Uterus (tissue), 4 donors: ENCODE measurements at places on chromosomes 3 and 15. TPM values are rescaled to one million over a fixed set of nuclear protein-coding genes. Genes with fewer than 3 reads are reported as not detected.
A peak's percentile ranks its signal among the peaks of the same experiment; 100 is the strongest.

The CHRNA7 gene
- 9.1 TPM for total RNA-seq

DNA sequence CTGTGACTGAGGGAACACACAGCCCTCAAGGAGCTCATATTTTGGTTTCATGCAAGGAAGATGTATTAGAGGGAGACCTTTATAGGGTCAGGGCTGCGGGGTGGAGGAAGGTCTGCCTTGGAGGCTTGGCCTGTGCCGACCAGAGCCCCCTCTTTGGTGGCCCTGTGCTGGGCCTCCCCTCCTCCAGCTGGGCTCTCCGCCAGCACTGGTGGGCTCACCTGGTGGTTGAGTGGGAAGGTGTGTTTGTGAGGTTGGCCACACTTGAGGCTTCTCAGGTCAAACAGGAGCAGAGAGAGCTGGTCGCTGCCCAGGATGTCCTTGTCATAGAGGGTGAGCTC is 2.6 kb downstream of the PLA2G4F start:
- DNase-seq: peak; percentile 11

- DNase-seq: no peak
Observed at GRCh38 chr3:154730186-154730585, 300.2 kb upstream of the GPR149 start.

GRCh38 chr15:41561777-41562145 is 2.7 kb downstream of the TYRO3 start:
- peak; percentile 83 for DNase-seq

The TRPM1 gene
- not detected for total RNA-seq

The EFCC1 gene
- total RNA-seq: 9.2 TPM

The CLEC3B gene
- total RNA-seq: 248 TPM

GRCh38 chr15:91908391-91908790 is 54.9 kb downstream of the SLCO3A1 start:
- no peak for DNase-seq

The SLC33A1 gene
- 33.3 TPM for total RNA-seq

DNA sequence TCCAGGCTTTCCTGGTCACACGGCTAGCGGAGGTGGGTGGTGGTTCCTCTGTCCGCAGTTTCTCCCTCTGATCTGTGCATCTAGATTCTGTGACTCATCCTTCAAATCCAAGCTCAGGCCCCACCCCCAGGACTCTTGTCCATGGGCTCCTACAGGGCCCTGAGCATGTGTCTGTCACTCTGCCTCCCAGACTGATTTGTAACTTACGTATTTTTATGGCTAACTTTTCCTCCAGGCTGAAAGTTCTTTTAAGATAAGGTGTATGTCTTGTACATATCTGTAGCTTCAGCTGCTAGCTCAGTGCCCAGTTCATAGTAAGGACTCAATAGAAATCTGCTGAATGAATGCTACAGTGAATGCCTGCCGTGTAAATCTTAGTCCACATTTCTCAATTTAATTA is 8.0 kb downstream of the ESYT3 start:
- no peak for DNase-seq

DNA sequence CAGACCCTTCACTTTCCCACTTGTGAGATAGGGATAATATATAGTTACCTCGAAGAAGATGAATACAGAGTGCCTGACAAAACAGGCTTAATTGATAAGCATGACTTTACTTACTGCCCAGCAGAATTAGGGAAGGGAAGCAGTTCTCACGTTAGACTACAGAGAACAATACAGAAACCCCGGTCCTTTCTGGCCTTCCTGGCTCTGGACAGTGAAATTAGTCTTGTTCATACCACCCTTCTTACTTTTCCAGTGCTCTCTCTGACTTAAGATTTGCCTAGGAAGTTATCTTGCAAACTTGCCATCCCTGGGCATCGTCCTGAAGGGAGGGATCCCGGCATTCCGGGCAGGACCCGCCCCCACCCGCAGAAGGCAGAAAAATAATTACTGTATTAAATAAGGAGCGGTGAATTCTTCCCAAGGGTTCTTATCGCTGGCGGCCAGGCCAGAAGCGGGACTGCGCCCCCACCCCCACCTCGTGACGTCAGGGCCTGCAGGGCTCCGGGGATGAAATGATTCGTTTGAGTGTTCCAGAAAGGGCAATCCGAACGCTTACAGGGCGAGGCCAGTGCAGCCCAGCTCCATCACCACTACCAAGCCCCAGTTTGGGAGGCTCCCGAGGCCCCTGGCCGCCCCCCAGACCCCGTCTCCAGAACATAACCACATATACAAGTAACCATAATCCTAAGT is 8.4 kb downstream of the SOX2 start:
- no peak for DNase-seq

GRCh38 chr15:40590667-40591050 is 3.4 kb upstream of the KNL1 start:
- DNase-seq: no peak

DNA sequence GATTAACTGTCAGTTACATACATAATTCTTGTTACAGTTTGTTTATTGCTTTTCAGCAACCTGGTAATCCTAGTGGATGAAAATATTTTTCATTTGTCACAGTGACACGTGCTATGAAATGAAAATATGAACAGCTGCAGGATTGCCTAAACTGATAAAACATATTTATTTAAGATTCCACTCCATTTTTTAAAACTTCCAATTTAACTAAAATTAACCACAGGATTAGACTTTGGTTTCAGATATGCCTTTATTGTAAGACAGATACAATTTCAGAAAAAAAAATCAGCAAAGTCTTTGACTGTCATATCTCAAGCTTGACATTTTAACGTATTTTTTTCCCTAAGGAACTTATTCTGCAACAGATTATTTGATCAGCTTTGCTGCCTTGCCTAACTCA is 550.7 kb downstream of the ROBO1 start:
- no peak for DNase-seq

The SLC22A13 gene
- not detected for total RNA-seq

The KIF7 gene
- 2.0 TPM for total RNA-seq

- peak; percentile 80 for DNase-seq
Observed at GRCh38 chr3:23712656-23713559, 92.8 kb upstream of the UBE2E1 start.

The IQCH gene
- 1.2 TPM for total RNA-seq

GRCh38 chr15:29270169-29270955 is 740 bp upstream of the NSMCE3 start:
- DNase-seq: no peak

GRCh38 chr3:62923066-62923465 is 47.9 kb upstream of the CADPS start:
- no peak for DNase-seq

DNA sequence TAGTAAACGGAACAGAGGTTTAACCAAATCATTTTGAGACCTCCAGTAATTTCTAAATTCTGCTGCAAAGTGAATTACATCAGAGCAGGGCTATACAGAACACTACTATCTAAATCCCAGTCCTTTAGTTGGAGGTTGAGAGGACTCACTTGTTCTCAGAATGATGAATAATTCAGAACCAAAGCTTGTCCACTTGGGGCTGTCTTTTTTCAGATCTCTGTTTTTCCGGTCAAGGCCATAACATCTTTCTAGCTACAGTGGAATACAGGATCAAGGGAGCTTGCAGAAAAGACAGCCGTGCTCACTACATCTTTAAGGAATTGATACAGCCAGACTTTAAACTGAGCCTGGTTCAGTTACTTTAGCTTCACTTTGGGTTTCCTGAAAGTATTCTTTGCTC is 194.5 kb downstream of the EFHB start:
- no peak for DNase-seq

DNA sequence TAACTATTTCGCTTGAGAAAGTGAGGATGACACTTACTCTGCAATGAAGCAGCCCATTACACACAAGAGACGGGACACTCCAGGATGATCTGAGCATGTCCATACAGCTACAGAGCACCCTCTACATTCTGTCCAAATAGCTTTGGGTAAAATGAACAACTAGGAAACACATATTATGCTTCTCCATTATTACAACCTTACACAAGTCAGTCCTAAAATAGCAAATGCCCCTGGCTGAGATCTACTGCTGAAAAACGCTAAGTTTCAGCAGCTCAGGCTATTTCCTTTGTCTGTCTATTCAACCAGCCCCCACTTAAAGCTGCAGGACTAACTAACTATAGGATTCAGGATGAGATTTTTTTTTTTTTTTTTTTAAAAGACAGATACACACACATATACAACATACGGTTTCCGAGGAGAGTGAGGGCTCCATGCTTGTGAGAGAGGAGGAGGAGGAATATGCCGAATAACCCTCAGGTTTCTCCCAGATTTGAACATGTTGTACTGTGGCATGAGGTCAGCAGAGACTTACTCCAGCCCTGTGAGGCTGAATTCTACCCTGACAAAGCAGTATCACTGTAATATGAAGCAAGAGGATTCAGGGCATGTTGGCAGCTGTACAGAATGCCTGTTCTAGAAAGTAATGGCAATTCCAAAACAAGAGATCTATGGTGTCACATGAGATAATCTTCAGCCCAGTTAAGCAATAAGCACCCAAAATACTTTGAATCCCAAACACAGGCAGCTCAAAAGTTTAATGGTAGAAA is 117.3 kb upstream of the PLXND1 start:
- DNase-seq: peak; percentile 64

DNA sequence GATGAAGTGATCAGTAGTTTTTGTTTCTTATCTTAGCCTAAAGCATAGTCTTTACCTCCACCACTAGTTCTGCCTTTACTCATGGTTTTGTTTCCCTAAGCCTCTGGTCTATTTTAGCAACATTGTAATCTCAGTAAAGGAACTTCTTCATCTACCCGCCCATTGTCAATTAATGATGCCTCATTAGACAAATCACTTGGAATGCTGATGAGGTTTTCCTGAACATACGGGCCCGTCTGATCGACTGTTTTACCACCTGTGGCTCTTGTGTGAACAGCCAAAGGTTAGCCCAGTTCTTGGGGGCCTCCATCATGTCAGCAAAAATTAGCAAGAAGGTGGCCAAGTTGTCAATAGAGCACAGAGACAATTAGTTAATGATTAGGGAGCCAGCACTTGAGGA is 470.1 kb upstream of the ARRDC4 start:
- DNase-seq: no peak

The GABRR3 gene
- not detected for total RNA-seq

DNA sequence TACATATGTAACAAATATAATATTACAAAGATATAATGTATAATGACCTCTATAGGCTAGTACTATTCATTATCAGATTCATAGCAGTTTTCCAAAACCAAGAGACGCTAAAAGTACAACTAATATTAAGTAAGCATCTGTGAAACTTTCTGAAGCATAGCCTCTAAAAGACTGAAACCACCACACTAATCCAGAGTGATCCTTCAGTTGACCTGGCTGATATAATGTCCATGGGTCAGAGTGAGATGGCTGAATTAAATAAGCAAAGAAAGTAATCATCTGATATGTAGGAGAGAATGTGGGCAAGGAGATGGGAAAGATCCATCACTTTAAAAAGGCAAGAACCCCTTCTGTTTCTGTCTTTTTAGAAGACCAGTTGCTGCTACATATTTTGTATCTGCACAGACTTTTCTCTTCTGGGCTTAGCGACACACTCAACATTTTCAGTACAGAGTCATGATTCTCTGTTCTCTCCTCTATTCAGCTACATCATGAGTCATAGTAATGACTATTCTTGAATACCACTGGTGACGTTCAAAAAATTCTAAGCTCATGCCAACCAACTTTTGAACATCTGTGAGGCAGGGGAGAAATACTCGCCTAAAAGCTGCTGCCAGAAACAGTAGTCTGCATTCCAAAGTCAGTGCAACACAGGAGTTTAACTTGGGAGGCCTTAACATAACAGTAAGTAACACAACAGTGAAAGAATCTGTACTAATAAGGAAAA is 149.6 kb downstream of the MAGI1 start:
- DNase-seq: no peak

DNA sequence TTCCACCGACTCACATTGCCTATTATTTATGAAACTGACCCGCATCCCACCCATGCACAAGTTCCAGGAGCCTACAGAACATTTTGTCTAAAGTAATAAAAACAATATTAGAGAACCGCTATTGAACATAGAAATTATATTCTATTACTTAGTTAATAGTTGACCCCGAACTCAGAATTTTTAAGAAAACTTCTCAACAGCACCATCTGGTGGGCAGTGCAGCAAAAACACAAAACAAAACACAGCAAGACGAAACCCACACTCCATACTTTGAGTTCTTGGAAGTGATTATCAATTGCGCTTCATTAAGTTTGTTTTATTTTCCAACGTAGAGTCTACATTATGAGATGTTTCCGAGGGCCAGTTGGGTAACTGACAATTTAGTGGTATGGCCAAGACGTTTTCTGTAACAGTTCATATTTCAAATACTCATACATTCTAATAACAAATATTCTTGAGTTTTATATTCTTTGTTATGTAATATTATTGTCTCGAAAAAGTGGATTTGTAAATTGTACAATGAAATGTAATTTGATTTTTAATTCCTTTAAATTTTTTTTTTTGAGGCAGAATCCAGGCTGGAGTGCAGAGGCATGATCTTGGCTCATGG is 24.0 kb upstream of the C3orf70 start:
- DNase-seq: no peak

The ACTRT3 gene
- total RNA-seq: 0.58 TPM

DNA sequence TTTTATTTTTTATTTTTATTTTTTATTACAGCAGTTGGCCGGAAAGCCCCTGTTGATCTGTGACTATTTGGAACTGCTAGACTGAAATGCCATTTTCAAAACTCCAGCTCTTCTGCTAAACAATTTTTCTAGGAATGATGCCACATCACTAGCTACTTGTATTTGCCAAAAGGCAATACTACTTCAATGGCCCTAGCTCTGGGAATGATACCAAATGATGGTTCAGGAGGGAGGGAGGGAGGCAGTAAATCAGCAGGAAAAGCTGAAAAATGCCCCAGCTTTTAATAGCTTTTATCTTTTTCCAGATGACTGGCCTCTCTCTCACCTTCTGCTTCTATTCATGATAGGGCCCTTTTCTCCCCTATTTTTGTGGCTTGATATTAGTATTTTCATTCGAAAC is 2.6 kb upstream of the CHL1 start:
- no peak for DNase-seq

The ITPR1 gene
- total RNA-seq: 162 TPM

The SLC2A2 gene
- not detected for total RNA-seq

DNA sequence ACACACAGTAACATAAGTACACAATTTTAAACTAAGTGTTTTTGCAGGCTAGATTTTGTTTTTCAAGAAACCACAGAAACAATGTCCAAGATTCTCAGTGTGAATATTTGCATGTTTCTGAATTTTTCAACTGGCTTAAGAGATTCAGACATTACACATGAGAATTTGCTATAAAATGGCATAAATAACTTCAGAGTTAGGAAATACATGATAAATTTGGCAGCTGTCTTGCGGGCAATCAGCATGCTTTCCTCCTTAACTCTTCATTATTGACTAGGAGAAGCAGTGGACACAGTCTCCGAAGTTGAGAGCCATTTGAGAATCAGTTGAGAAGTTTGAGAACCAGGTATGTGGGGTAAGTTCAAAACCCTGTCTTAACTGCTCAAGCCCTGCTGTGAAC is 625.6 kb upstream of the SGO1 start:
- no peak for DNase-seq

DNA sequence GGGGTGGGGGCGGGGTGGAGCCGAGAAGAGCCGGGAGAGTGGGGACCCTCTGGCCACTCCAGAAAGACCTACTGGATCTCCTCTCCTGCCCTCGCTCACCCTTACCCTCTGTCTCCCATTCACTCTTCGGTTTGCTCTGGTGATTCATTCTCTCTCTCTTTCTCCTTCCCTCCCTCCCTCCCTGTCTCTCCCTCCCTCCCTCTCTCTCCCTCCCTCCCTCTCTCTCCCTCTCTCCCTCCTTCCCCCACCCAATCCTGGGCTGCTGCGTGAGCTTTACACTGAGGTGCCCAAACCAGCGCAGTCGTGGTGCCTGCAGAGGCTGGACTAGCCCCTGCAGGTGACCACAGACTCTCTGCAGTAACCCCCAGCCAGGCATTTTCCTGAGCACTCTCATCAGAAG is 32.2 kb upstream of the ADAMTS17 start:
- peak; percentile 32 for DNase-seq

GRCh38 chr3:18345015-18345367 is 80.1 kb downstream of the SATB1 start:
- DNase-seq: no peak
